Stimulated activated CD8-positive, alpha-beta memory T cell treated with anti-CD3 and anti-CD28 coated beads, Interleukin-4, amount 100 ng/mL, for 24 hours (primary cell): ENCODE measurements at places on chromosomes 12 and 14.

DNA sequence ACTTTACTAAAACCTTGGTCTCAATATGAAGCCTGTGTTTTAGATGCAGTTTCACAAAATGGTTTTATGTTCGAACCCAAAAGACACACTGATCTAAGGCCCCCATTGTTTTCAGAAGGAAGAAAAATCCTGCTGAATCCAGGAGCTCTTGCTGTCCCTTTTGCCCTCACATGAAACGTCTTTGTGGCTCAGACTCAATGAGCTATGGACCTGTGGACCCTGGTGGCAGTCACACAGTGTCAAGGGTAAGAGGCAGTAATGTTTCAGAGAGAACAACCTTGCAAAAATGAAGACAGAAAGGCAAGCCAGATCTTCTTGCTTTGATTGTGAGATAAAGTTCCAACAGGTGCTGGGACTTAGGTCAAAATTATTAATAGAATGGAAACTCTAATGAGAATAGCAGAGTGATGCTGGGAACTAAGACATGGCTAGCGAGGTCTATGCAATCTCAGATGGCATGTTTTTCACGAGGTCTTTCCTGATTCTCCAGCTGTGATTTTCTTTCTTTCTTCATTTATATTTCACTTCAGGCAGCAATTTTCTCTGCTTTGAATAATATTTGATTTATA is 164.9 kb upstream of the SLC38A2 start:
- no peak for DNase-seq

DNA sequence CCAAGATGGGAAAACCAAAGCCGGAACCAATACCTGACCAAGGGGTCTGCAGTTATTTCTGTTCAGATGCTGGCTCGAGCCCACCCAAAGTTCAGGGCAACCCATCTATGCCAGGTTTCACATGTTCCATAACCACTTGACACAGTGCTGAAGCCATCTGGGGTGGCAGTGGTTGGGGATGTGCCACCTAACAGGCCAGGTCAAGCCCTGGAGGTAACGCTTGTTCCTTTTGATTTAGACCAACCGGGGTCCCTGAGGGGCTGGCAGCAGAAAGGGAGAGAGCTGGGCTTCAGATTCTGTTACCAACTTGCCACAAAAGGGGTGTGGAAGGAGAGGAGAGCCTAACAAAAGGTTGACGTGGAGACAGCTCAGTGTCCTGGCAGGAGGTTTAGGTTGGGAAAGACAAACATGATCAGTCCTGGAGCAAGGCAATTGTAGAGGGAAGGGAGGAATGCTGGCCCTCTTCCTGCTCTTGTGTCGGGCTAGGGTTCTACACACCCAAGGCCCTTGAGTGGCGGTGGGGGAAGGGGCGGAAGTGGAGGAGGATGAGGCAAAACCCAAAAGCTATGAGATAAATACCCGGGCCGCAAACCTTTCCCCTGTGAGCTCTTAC is 31.9 kb downstream of the CACNA2D4 start:
- no peak for DNase-seq

DNA sequence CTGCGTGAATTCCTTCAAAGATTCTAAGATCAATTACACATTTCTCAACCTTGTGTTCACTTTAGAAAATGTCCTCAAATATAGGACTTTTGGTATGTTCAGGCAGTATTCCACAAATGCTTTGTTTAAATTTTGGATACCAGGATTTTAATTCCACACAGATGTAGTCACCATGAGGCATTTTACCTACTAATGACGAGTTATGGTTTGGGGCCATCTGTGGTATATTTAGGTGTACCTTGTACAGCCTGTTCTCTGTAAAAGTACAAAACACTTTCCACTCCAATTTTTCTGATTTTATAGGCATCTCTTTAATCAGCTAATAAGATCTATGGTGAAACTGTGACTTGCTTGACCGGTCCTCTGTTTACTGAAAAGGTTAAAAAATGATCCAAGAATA is 275.7 kb upstream of the PRICKLE1 start:
- no peak for DNase-seq

DNA sequence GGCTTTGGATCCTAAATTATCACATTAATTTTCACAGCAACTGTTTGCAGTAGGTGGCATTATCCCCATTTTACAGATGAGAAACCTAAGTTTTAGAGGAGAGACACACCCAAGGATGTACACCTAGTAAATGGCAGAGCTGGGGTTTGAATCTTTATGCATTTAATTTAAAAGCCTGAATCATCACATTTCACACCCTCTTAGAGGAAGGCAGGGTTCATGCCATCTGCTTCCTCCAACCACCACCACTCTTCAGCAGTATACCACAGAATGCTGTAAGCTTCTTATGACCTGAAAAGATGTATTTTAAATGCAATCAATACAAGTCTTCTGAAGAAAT is 90.3 kb downstream of the CRADD start:
- no peak for DNase-seq

GRCh38 chr12:104582739-104583138 is 126.0 kb downstream of the CHST11 start:
- DNase-seq, result no peak

DNA sequence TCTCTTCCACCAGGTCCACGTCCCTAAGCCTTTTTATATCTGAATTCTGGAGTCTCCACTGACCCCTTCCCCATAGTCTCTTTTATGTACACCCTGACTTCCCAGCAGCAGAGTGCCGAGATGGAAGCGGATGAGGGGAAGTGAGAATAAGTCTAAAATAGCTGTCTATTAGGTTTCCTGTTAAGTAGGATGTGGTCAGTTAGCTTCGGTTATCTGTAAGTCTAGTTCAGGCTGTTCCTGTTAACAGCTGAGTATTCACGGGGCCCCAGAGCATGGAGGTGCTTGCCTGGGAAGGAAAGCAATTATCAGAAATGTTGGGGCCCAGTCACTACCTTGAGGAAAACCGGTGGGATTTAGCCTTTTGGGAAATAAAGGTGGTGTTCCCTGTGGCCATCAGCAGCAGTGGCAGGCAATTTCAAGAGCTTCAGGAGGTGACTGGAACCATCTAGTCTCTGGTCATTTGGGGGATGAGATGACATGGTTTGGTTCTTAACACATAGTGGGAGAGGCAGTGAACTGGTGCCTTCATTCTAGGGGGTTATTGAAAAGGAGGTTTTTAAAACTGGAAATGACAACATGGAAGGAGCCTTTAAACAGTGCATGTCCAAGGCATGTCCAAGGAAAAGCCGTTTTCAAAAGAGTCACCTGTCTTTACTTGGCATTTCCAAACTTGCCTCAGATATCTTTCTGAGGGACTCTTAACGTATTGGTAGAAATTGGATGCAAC is 21.8 kb downstream of the CHST11 start:
- no peak for DNase-seq

- DNase-seq, result no peak
These were observed 122.5 kb upstream of the MAP1LC3B2 start for GRCh38 chr12:116436561-116437249.

- no peak for DNase-seq
These were observed 12.5 kb downstream of the AHNAK2 start for GRCh38 chr14:104965561-104966231.

DNA sequence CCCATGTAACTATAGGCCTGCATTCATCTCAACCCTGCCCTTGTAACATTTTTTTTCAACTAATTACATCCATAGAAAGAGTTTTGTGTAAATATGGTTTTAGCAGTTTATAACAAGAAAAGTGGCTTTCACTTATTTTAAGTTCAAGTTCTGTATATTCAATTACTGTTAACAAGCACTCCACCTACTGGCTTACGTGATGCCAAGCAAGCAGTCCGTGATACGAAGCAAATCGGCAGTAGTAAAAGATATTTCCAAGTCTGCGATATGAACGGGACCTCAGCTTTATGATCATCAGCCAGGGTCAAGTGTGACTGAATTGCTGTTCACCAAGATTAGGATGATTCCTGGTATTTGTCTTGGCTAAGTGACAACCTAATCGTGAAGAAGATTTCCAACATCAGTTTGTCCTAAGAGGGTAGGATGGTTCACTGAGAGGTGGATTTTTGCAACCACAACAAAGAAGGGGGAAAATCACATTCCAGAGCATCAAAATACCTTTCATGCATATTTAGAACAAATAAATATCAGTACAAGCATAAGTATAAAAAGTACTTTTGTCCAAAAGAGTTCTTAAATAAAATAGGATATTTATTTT is 456.2 kb downstream of the FOXG1 start:
- DNase-seq, result no peak

DNA sequence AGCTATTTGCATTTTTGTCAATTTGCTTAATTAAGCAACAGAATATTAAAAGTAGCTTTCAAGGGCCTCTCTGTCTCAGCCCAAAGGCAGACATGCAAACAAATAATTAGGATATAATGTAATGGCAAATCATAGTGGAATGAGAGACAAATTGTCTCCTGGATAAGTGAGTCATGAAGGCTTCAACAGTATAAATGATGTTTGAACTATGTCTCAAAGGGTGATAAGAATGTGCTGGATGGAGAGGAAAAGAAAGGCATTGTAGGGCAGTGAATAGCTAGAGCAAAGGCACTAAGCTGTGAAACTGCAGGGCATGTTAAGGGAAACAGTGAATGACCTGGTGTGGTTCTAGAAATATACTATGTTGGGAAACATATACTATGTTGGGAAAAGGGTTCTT is 53.5 kb upstream of the PPP1R12A start:
- no peak for DNase-seq

DNA sequence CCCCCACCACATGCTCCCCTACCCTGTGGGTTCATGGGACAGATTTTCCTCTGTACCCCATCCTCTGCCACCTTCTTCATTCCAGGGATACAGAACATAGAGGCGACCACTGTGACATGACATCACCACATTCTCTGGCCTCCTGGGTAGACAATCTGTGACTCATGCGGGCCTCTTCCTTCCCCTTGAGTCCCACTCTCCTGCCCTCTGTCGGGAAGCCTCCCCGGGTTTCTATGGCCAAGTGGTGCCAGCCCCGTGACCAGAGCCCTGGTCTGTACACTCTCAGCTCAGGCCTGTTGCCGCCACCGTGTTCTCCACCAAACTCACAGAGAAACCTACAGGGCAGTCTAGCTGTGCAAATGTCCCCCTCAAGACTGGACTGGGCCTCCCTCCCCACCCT is 8.0 kb downstream of the CLMN start:
- no peak for DNase-seq
